ENCODE measurements at places on chromosomes 5 and 9.

DNA sequence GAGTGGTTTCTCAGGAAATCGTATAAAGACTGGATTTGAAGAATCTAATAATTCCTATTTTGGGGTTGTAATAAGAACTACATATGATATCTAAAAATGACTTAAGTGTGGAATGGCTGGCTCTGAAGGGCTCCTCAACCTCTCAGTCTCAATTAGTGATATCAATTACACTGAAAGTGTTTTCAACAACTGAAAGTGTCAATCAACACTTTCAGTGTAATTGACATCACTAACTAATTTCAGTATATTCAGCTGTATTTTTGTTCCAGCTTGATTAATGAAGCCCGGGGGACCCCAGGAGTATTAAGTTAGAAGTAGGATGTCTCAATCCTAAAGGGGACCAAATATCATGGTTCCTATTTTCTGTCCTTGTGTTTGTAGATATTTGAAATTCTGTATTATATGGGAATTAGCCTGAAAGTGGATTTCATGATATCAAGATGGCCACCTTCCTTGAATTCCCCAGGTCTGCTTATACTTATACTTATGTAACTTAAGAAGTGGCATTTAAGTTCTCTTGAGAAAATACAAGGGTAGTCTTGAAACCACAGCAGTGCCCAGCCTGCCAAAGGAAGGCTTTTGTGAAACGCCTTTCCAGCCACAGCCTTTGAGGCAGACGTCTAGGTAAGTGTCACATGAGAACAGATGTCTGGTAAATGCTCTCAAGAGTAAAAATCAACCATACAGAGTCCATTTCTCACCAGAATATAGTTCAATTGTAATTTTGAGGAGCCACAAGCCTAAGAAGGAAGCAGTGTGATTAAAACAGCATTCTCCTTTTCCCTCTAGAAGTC, 4.6 kb downstream of the BASP1 start:
- peak; percentile 27 for DNase-seq

- no peak for DNase-seq
These were observed 45.9 kb downstream of the SNX30 start for GRCh38 chr9:112796485-112796884.

GRCh38 chr9:90770182-90770738, 31.4 kb upstream of the SYK start:
- DNase-seq, result no peak

DNA sequence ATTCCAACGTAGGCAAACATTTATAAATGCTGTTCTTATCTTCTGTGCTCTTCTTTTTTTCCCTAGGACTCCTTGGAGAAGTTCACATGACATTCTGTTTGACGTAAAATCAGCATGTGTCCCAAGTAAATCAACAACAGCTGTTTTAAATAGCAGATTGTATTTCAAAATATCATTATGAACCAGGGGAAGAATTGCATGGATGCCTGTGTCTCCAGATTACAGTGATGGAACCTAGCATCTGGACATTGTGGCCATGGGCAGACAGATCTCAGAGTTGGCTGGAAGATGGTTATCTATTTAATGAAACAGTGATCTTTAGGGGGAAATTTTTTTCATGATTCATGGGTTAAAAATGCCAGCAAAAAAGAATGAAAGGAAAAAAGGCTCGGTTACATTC, 222.0 kb downstream of the MAN2A1 start:
- DNase-seq, result peak; percentile 28

DNA sequence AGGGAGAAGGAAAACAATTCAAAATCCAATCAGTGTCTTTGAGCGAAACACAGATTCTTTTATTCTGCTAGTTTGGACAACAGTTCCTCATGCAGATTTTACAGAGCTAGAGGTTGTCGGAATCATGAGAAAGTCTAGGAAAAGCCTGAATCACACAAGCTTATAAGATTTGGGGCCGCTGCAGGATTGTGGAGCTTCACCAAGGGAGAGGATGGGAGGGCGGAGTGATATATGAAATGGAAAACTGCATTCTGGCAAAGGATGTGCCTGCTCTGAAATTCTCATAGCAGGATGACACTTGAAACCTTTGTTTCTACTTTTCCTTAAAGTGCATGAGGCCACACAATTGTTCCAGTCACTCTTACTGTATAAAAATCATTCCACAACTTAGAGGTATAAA, 134.3 kb downstream of the OR2K2 start:
- DNase-seq, result no peak

- DNase-seq, result no peak
These were observed 722.8 kb upstream of the GRAMD2B start for GRCh38 chr5:125700380-125700861.

- no peak for DNase-seq
These were observed 21.2 kb downstream of the RNF130 start for GRCh38 chr5:180050121-180050940.

- DNase-seq, result no peak
These were observed 67.5 kb downstream of the ZCCHC7 start for GRCh38 chr9:37187713-37188439.

GRCh38 chr5:58410441-58410840, 49.4 kb downstream of the PLK2 start:
- DNase-seq, result peak; percentile 89

- DNase-seq, result peak; percentile 23
These were observed 19.5 kb downstream of the XRCC4 start for GRCh38 chr5:83096660-83097339.

GRCh38 chr5:157865781-157866180, 6.8 kb upstream of the CLINT1 start:
- peak; percentile 17 for DNase-seq

DNA sequence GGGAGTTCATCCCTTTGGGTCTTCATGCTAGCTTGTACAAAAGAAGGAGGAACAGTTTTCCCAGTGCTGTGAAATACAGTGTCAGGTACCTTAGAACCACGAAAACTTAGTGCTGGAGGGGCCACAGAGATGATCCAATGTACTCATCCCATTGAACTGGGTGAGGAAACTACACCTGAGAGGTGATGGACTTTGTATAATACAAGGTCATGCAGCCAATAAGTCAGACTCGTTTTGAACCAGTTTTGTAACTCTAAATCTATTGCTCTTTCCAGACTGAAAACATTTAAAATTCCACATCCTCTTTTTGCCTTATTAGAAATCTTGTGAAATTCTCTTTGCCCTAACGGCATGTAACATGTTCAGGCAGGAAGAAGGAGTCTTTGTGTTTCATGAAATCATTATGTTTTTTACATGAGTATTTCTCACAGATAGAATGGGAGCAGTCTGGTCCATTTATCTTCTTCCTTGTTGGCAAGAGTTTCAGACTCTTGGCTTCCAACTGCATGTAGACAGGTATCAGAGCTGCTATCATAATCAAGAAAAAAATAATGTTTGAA, 146.8 kb upstream of the FBXL7 start:
- DNase-seq, result no peak

GRCh38 chr9:89706086-89706485, 101.3 kb downstream of the GADD45G start:
- DNase-seq, result no peak

Data from cardiac fibroblast (primary cell).